ENCODE measurements at places on chromosomes 7 and 10.

DNA sequence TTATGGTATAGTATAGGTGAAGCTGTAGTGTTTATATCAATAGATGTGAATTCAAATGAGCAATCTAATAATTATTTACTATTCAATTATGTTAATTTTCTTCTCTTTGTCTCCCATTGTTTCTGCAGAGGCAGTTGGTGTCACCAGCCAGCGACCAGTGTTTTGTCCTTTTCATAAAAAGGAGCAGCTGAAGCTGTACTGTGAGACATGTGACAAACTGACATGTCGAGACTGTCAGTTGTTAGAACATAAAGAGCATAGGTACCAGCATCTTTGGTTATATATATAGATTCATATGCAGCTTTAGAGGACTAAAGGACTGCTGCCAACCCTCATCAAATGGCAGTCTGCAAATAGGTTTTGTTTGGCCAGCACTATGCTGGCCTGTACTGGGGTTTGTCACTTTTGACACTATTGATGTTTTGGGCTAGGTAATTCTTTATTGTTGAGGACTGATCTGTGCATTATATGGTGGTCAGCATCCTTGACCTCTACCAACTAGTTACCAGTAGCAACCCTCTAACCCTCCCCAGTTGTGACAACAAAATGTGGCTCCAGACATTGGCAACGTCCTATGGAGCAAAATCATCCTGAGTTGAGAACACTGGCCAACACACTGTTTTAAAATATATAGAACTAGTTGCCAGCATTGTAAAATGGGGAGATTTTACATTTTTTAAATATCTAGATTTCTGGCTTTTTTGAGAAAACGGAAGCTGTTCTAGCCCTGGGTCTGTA is 59.2 kb downstream of the TRIM24 start:
- no peak for DNase-seq

DNA sequence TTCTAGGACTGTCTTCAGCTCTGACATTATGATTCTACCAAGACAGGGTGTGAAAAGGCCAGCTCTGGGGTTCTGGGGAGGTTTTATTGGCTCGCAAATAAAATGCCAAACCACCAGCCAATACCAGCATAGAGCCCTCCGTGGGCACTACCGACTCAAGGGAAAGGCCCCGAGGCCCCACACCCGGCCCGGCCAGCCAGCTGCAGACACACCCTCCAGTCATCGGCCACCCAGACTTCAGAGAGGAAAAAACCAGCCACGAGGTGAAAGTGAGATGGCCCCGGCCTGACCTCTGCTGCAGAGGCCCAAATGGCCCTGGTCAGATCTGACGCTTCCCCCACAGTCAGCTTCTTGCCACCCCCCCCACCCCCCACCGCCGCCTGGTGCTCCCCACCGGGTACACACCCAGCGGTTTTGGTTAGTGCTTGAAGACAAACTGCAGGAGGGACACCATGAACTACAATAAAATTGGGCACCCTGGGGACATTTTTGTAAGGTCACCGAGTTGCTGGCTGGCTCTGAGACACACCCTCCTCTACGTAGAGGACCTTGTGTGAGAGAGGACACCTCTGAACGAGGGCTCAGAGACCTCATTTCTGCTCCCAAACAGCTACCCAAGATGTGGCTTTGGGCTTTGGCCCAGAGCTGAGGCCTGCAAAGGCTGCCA is 79.9 kb downstream of the PRKAG2 start:
- no peak for DNase-seq

GRCh38 chr10:133163889-133164815 is 4.1 kb downstream of the KNDC1 start:
- no peak for DNase-seq

DNA sequence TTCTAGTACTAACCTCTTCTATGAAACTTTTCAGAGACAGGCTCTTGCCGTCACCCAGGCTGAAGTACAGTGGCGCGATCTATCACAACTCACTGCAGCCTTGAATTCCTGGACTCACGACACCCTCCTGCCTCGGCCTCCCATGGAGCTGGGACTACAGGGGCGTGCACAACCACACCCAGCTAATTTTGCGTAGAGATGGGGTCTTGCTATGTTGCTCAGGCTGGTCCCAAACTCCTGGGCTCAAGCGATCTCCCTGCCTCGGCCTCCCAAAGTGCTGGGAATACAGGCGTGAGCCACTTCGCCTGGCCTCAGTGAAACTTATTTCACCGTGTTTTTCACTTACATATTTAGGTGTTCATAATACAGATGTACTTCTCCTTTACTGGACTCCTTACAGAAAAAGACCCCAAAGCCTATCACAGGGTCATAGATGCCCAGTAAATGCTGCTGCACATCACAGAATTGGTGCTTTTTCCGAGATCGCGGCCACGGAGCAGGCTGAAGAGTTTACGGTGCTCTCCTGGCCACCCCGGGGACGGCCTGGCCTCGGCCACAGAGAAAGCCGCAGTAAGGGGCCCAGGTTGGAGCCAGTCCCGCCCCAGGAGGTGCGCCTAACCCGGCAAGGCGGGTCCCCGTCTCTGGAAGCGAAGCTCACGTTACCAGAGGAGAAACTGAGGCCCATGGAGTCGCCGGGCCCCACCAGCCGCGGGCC is 595 bp downstream of the TBL2 start:
- no peak for DNase-seq

GRCh38 chr10:78576276-78576675 is 492.5 kb upstream of the ZMIZ1 start:
- no peak for DNase-seq

DNA sequence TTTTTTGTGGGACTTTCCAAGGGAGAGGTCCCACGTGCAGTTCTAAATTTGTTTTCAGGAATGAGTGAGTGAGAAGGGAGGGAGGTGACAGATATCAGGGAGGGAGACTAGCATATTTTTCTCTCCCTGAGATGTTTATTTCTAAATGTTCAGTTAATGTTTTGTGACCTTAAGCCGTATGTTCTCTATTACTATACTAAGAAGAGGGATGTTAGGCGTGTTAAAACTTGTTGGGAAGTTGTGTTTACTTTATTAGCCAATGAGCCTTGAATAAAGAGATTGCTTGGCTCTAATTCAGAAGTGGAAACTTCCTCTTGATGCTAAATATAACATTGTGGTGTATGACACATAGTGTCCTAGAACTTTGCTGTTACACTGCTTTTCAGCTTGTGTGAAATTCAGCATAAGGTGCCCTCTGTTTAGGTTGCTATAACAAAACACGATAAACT is 37.3 kb downstream of the DNAH11 start:
- DNase-seq = no peak

GRCh38 chr10:50585921-50586739 is 37.6 kb downstream of the SGMS1 start:
- no peak for DNase-seq

DNA sequence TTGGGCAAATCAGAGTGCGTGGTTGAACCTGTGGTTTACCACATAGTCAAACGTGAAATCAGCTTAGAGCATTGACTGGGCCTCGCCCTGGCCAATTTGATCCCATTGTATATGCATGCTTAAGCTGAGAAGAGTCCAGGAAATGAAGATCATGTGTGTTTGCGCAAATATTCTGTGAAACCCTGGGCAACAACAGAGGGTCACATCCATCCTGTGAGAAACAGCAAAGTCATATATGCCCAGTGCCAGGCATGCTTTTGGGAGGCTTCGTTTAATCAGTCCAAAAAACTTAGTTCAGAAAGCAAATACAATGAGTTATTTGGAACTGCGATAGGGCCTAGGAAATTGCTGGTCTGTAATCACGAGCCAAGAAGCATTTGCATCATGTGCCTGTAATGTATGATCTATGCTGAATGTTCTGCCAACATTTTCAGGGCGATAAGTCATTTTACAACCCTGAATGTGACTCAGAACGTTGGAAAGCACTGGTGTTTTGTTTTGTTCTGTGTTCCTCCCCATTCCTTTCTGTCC is 412.1 kb upstream of the CELF2 start:
- no peak for DNase-seq

DNA sequence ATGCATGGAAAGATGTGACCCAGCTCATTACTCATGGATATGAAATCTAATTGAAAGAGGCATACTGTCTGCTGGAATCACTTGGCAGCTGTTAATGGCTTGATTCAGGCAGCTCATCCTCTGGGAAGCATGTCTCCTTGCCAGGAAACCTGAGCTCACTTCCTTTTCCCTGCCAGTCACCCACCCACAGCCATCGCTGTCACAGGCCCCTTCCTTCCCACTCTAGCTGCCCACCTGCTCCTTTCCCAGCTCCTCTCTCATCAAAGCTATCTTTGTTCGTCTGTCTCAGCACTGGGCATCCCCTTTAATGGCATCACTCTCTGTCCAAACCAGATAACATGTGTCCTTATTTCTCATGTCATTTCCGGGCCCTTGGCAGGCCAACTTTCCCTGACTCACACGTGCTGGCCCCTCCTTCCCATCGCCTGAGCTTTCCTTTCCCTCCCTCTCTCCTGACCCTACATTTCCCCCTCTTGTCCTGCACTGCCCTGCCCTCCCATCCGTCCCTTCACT is 721.9 kb downstream of the TNS3 start:
- DNase-seq = no peak

DNA sequence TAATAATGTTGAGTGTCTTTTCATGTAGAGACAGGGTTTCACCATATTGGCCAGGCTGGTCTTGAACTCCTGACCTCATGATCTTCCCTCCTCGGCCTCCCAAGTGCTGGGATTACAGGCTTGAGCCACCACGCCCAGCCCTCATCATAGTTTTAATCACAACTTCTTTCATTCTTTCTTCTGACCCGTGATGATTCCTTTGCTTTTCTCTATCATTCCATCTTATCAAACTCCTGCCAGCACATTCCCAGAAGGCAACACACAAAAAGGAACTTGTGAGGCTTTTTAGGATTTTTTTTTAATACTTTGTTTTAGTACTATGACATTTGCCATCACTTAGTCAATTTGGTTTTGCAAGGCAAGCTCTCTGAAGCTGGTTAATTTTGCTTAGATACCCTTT is 77.5 kb upstream of the MEOX2 start:
- no peak for DNase-seq

DNA sequence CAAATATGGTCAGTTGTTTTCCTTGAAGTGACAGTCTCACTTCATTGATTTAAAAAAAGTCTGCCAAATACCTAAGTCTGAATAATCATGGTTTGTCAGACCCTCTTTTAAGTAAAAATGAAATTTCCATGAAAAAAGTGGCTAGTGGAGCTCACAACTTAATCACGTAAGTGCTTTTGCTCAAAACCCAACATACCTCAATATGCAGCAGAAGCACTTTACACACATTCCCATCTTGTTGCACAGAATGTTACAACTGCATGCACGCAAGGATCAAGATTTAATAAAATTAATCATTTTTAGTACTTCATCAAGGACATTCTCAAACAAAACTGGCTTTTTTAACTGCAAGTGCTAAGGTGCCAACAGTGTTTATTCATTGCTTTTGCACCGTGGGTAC is 21.6 kb downstream of the EZH2 start:
- DNase-seq = no peak

DNA sequence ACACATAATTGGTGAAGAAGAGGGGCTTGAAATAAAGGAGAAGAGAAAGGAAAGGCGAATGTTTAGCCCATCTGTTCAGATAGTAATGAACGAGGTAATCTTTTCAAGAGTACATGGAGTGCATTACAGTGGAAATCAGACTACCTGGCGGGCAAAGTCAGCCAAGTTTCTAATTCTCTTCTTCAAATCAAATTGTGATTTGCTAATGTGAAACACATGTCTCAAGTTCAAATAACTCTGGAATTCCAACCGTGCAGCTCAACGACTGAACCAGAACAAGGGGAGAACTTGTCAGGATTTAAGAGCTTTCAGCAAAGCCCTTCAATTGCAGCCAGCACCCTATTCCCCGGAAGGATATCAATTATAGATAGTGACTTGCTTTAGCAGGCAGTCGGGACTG is 216.9 kb downstream of the GLI3 start:
- DNase-seq = no peak

DNA sequence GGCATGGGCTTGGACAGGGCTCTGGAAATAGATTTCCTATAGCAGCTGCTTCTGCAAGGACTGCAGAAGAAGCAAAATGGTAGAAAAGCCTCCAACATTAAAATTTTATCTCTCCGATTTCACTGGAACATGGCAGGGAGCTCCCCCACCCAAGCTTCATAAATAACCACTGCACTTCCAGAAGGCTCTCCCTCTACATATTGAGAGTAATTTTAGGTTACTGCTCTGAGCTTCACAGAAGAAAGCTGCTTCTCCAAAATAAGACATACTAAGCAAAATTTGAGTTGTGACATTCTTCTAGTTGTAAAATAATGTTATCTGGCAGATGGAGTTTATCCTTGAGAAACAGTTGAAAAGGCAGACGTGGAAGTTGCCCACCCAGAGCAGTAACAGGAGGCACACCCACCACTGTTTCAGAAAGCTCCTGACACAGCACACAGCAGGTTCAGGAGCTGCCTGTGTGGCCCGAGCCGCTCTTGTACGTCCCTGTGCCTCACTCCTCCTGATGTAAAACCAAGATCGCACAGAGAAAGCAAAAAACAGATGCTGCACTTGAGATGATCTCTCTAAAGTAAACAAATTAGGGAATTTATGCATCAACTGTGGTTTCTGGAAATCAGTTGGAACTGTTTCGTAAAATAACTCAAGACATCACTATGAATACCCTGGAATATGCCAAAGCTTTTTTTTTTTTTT is 621.0 kb downstream of the PARD3 start:
- no peak for DNase-seq

GRCh38 chr7:24899161-24899560 is 80.8 kb downstream of the OSBPL3 start:
- no peak for DNase-seq

DNA sequence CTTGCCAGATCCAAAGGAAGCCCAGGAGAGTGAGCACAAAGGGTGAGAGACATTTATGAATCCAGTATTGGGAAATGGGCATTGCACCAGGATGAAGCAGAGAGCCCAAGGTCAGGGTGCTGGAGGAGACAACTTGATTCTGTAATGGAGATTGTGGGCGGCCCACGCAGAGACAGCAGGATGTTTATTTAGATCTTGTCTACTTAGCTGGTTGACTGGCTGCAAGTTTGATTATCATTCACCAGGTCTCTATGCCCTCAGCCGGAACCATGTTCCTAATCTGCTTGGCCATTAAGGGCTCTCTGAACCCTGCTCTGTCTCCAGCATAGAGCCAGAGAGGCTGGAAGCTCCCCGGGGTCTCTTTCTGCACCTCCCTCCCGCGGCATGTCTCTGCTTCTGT is 188.7 kb downstream of the PLXNA4 start:
- DNase-seq = no peak

DNA sequence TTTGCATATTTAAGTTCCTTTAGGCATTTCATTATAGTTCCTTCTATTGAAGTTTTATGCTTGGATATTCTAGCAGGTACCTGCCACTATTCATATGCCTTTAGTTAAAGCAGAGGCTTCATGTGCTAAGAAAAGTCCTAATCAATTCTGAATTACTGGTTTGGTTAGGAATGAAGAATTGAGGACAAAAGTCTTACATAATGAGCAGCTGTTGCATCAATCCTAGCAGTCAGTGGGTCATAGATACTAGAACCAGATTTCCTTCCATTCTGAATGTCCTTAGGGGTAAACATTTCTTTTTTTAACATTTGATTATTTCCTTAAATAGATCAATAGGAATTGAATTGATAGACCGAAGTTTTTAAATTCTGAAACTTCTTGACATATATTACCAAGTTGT is 59.2 kb downstream of the CDK13 start:
- no peak for DNase-seq

- DNase-seq = no peak
Observed at GRCh38 chr7:51141451-51142003, 175.1 kb downstream of the COBL start.
